Activated naive CD8-positive, alpha-beta T cell treated with anti-CD3 and anti-CD28 coated beads for 36 hours (primary cell): ENCODE measurements at places on chromosomes 5 and 9. TPM values are rescaled to one million over a fixed set of nuclear protein-coding genes. Genes with fewer than 3 reads are reported as not detected.

The ZNF879 gene
- 2.2 TPM for total RNA-seq

The CMBL gene
- total RNA-seq: 2.4 TPM

The SLC36A3 gene
- not detected for total RNA-seq

The SMIM27 gene
- total RNA-seq: 13.3 TPM

The WNK2 gene
- total RNA-seq: 0.89 TPM

The DROSHA gene
- 72.5 TPM for total RNA-seq

The PCDHGB5 gene
- 0.26 TPM for total RNA-seq

The PPP3R2 gene
- total RNA-seq: not detected

The SPINK6 gene
- not detected for total RNA-seq

The PFN3 gene
- total RNA-seq: not detected

The SAPCD2 gene
- total RNA-seq: 15.4 TPM

The DBH gene
- not detected for total RNA-seq

The PCDHA9 gene
- total RNA-seq: not detected

The FCN1 gene
- not detected for total RNA-seq

The PRRX2 gene
- total RNA-seq: 0.66 TPM

The MAMDC4 gene
- total RNA-seq: 10.9 TPM

The PCDHGB6 gene
- total RNA-seq: not detected

The NR6A1 gene
- 1.3 TPM for total RNA-seq

The JAKMIP2 gene
- total RNA-seq: 0.98 TPM

The LAMC3 gene
- 0.56 TPM for total RNA-seq

The PCDHB6 gene
- total RNA-seq: not detected

The SPATA31A3 gene
- total RNA-seq: not detected

The ZER1 gene
- total RNA-seq: 14.4 TPM

The TAF11L9 gene
- total RNA-seq: not detected

The PCDHGA3 gene
- not detected for total RNA-seq

The RNF208 gene
- total RNA-seq: 7.1 TPM
